ENCODE measurements at places on chromosomes 1 and 21. TPM values are rescaled to one million over a fixed set of nuclear protein-coding genes. Genes with fewer than 3 reads are reported as not detected.

The USP33 gene
- total RNA-seq, result 189 TPM

The HTR6 gene
- total RNA-seq, result 0.92 TPM

The RCAN3 gene
- total RNA-seq, result 44.3 TPM

The CFHR2 gene
- not detected for total RNA-seq

Measured in diencephalon (tissue), 1 donor.